Activated CD4-positive, alpha-beta T cell treated with anti-CD3 and anti-CD28 coated beads, Interleukin-2, amount 10 ng/mL, durations not matched to agents 7 days and 5 days (primary cell): ENCODE measurements at places on chromosomes 11 and 22.

DNA sequence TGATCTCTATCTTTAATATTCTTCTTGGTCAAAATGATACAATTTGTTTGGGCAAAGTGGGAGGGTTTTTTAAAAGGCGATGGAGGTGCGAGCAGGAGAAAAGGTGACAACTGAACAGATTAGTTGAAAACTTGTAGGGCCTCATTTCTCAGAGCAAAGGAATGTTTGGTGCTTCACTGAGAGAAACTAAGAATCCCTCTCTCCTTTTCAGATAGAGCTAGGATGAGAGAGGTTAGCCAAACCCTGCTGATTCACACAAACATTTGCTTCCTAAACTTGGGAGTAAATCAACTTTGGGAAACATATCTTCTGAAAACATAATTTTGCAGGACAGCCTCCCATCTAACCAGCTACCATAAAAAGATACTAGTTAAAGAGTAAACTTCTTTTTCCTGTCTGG is 57.0 kb downstream of the PHF21A start:
- no peak for DNase-seq

DNA sequence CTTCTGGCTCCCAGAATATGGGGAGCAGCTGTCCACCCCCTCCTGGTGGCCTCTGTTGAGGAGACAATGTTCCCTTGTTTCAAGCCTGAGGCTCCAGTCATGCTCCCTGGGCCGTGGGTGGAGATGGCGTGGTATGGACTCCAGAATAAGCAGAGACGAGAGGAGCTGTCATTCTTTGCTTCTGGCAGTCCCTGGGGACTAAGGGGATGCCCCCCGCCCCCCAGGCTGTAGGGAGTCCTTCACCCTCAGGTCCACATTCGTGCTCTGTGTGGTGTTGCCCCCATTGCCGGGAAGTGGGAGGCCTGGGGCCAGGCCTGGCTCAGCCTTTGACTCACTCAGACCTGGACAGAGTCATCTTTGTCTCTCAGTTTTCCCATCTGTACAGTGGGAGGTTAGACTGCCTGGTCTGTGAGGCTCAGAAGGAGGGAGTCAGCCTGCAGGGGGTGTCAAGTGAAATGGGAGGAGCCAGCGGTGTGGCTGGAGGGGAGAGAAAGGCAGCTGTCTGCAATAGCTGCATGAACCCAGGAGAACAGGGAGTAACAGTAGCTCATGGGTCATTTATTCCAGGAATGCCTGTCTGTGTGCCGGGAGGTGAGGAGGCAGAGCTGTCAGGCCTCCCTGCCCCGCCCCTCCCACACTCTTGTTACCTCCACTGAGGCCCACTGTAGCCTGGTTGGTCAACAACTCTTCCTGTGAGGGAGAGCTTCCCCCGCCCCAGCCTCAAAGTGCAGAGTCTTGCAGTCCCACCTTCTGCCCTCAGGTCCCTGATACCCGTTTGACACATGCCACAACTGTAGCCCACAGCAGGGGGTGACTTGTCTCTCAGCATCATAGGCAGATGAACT is 6.3 kb downstream of the ARHGEF17 start:
- DNase-seq = no peak

GRCh38 chr11:21446939-21447590 is 745.8 kb upstream of the ANO5 start:
- no peak for DNase-seq

GRCh38 chr11:86782742-86783141 is 17.6 kb upstream of the PRSS23 start:
- DNase-seq = no peak

GRCh38 chr11:83612891-83613766 is 327.0 kb upstream of the CCDC90B start:
- DNase-seq = no peak

- DNase-seq = no peak
Observed at GRCh38 chr22:42418811-42419242, 13.4 kb downstream of the NFAM1 start.

DNA sequence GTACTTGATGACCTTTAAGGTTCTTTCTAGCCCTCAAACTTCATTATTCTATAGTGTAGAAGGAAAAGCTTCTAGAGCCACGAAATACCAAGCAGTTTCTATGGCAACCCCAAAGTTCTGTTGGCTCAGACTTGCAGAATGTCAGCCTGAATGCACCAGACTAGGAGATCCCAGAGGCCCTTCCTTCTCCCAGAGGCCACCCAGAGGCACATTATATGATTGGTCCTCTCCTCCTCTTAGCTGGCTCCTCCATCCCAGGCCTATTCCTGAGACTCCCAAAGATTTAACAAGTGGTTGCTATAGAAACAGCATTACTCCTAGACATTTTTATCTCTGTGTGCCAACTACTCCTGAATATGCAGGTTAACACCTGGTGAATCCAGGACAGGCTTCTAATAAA is 69.2 kb upstream of the CCDC90B start:
- DNase-seq = no peak

GRCh38 chr11:117520966-117521365 is 193.3 kb downstream of the CEP164 start:
- no peak for DNase-seq

- no peak for DNase-seq
Observed at GRCh38 chr11:131868629-131869507, 498.5 kb downstream of the NTM start.

- DNase-seq = no peak
Observed at GRCh38 chr22:44882226-44882905, 127.4 kb downstream of the PHF21B start.

DNA sequence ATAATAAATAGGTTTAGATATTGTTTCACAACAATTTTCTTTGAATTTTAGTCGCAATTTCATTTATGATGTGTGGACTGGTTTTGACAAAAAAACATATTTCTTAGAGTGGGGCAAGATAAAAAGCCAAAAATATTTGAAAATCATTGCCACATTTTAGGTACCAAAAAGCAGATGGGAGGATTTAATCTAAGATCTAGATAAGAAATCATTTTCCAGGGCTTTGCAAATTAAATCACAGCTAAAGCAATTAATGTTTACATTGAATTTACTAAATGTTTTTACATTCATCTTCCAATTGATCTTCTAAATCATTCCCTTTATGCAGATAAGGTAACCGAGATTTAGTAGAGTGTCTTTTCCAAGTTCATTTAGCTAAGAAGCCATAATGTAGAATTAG is 1386.0 kb upstream of the TENM4 start:
- no peak for DNase-seq

GRCh38 chr11:2803186-2804091 is 82.1 kb downstream of the CDKN1C start:
- no peak for DNase-seq

GRCh38 chr11:132116516-132116915 is 746.1 kb downstream of the NTM start:
- DNase-seq = no peak

DNA sequence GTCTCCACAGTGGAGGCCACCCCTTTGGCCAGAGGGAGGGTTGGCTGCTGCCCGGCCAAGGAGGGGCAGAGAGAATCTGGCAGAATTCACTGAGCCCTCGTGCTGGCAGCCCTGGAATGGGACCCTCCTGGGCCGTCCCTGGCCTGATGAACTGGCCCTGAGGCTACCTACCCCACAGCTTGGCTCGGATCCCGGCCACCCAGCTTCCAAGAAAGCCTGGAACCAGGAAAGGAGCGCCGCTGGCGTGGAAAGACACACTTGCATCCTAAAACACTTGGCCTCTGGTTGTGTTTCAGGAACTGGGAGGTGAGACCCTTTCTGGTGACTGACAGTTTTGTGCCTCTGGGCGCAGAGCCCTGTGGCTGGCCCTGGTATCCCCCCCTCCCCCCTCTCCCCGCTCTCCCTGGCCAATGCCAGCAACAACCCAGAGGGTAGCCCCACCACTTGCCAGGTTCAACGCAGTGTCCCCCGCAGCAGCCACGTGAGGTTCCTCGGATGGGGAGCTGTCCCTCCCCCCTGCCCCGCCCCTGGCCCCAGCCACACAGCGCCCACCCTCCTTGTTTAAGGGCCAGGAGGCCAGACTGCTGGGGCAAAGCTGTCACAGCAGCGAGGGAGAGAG is 693 bp downstream of the NFAM1 start:
- no peak for DNase-seq
